ENCODE measurements at places on chromosomes 12 and 14. TPM values are rescaled to one million over a fixed set of nuclear protein-coding genes. Genes with fewer than 3 reads are reported as not detected.

DNA sequence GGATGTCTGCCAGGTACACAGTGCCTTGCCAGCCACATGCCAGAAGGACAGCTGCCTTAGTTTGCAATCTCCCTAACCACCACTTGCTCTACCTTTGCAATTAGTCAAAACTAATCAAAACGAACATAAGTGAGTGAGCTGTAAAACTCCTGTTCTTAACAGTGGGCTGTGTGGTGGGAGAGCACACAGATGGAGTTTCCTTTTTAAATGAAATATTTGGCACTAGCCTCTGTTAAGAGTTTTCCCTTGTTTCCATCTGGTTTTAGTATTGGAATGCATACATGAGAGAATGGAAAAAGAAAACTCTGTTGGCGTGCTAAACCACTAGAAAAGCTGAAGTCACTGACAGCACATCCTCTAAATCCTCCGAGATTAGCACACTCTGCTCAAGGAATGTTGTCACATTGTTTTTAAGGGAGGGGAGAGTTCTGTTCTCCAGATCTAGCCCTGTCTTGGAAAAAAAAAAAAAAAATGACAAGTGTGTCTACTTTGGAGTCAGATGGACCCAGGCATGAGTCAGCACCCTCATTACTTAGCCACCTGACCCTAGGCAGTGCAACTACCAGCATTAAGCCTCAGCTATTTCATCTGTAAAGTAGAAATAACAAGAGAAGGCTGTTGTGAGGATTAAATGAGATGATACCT is 83.9 kb downstream of the STXBP6 start:
- no peaks in the 10 kb centered on the region for H3K4me1 ChIP-seq
- no peaks in the 10 kb centered on the region for H3K27me3 ChIP-seq
- H3K36me3 ChIP-seq, result no peaks in the 10 kb centered on the region
- no peak for DNase-seq
- H3K4me3 ChIP-seq, result no peak overlapping the region

Gene PIWIL1
- total RNA-seq, result not detected

Gene PIANP
- 1.3 TPM for total RNA-seq

Gene ACSS3
- not detected for total RNA-seq

Gene USP44
- 5.4 TPM for total RNA-seq

Gene TMEM229B
- 35.8 TPM for total RNA-seq

- no peak overlapping the region for H3K4me3 ChIP-seq
- no peaks in the 10 kb centered on the region for H3K27me3 ChIP-seq
- no peaks in the 10 kb centered on the region for H3K36me3 ChIP-seq
- H3K27ac ChIP-seq, result no peak overlapping the region
- peak; percentile 43 for DNase-seq
- H3K4me1 ChIP-seq, result peaks cover 62% of the 10 kb centered on the region
Measured at GRCh38 chr12:121668750-121669520, 519 bp downstream of the MORN3 start.

Gene RERG
- total RNA-seq, result not detected

- H3K36me3 ChIP-seq, result no peaks in the 10 kb centered on the region
- H3K27me3 ChIP-seq, result no peaks in the 10 kb centered on the region
Measured at GRCh38 chr14:101374373-101375338, 186.6 kb upstream of the DIO3 start.

Gene GALNT8
- total RNA-seq, result 1.3 TPM

Gene RPGRIP1
- not detected for total RNA-seq

DNA sequence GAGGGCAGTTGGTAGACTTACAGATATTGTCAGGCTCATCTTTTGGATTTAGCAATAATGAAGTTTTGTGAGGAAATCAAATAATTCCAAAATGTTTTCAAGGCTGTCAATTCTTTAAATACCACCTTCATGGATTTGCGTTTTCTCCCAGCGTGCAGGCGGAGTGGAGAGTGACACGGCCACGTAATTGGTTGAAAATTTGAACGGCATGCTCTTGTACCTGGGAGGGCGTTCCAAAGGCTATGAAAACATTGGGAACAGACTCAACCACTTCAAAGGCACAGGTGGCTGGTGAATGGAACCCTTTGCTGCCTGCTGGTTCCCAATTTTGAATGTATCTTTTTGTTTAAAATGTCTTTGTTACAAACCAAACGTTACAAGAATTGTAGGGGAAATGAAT is 12.4 kb downstream of the SMIM41 start:
- DNase-seq, result no peak
- peaks cover 6% of the 10 kb centered on the region for H3K27me3 ChIP-seq
- H3K4me3 ChIP-seq, result no peak overlapping the region
- no peaks in the 10 kb centered on the region for H3K4me1 ChIP-seq

DNA sequence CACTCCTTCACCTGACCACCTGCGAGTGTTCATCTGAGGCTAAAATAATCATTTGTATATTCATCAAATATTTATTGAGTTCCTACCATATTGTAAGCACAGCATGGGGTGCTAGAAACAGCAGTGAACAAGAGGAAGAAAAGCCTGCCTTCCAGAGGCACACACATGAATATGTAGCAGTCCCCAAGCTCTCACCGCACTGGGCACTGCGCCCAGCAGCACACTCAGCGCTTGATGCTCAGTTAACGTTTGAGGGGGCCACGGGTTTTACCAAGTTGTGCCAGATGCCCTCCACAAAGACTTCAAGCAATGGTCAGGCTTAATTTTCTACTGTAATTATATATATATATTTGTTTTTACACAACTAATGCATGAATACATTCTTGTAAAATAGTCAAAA is 52.0 kb downstream of the HELB start:
- no peaks in the 10 kb centered on the region for H3K4me1 ChIP-seq
- no peak for DNase-seq
- no peak overlapping the region for H3K27ac ChIP-seq
- peaks cover 4% of the 10 kb centered on the region for H3K36me3 ChIP-seq
- H3K4me3 ChIP-seq, result no peak overlapping the region

Gene SLCO1A2
- not detected for total RNA-seq

DNA sequence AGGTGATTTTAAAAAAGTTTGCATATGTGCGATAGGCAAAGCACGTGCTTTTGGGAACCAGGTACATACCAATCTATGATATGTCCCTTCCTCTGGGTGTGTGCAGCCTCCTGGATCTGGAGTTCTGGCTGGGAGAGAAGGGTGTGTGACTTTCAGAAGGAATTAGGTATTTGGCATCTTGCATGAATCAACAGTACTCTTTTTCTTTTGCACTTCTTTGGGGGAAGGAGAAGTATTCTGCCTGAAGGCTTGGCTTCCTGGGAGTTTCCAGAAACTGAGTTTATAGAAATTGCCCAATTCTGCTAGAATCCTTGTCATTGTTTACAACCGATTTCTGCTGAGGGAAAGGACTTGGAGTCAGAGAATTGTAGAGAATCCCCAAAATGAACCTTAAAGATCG is 2.9 kb upstream of the CLMN start:
- H3K27ac ChIP-seq, result no peak overlapping the region
- no peaks in the 10 kb centered on the region for H3K36me3 ChIP-seq
- H3K27me3 ChIP-seq, result no peaks in the 10 kb centered on the region

GRCh38 chr14:101033446-101034165 is 130.1 kb upstream of the RTL1 start:
- no peaks in the 10 kb centered on the region for H3K4me1 ChIP-seq
- H3K27ac ChIP-seq, result no peak overlapping the region
- no peak overlapping the region for H3K4me3 ChIP-seq
- H3K36me3 ChIP-seq, result no peaks in the 10 kb centered on the region
- no peaks in the 10 kb centered on the region for H3K27me3 ChIP-seq

GRCh38 chr12:40312982-40313576 is 88.3 kb downstream of the LRRK2 start:
- no peaks in the 10 kb centered on the region for H3K4me1 ChIP-seq
- no peak for DNase-seq
- H3K27ac ChIP-seq, result no peak overlapping the region
- H3K27me3 ChIP-seq, result no peaks in the 10 kb centered on the region
- H3K4me3 ChIP-seq, result no peak overlapping the region

GRCh38 chr12:39533951-39534350 is 85.7 kb downstream of the ABCD2 start:
- no peak for DNase-seq
- no peaks in the 10 kb centered on the region for H3K4me1 ChIP-seq
- no peak overlapping the region for H3K27ac ChIP-seq

DNA sequence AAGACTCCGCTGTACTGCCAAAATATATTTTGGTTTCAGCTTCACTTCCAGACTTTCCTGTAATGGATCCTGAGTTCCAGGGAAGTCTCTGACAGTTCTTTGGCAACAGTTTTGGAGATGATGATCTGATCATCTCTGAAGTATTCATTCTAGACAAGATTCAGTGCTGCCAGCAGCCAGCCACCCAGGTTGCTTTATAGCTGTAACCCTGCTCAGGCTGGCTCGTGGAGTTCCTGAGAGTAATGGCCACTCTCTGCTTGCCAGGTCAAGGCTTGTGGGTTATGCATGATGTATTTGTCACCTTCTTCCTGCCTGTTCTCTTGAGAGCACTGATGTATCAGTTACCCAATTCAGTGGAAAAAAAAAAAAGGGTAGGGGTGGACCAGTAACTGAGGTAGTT is 124.3 kb downstream of the PPHLN1 start:
- H3K4me3 ChIP-seq, result no peak overlapping the region
- no peaks in the 10 kb centered on the region for H3K4me1 ChIP-seq
- DNase-seq, result no peak
- H3K36me3 ChIP-seq, result peaks cover 4% of the 10 kb centered on the region
- no peak overlapping the region for H3K27ac ChIP-seq
- no peaks in the 10 kb centered on the region for H3K27me3 ChIP-seq

Gene FOXG1
- total RNA-seq, result not detected

GRCh38 chr14:31556191-31556590 is 5.0 kb upstream of the NUBPL start:
- H3K27me3 ChIP-seq, result peaks cover 4% of the 10 kb centered on the region
- no peaks in the 10 kb centered on the region for H3K36me3 ChIP-seq
- H3K27ac ChIP-seq, result no peak overlapping the region
- H3K4me1 ChIP-seq, result peaks cover 7% of the 10 kb centered on the region

Gene KCNH3
- total RNA-seq, result 2.4 TPM

GRCh38 chr14:80942191-80942600 is 658 bp upstream of the CEP128 start:
- H3K4me1 ChIP-seq, result peaks cover 30% of the 10 kb centered on the region
- H3K27ac ChIP-seq, result peak overlapping the region; percentile 80
- peak; percentile 37 for DNase-seq
- H3K4me3 ChIP-seq, result peak overlapping the region; percentile 64

- DNase-seq, result no peak
- H3K36me3 ChIP-seq, result no peaks in the 10 kb centered on the region
- no peaks in the 10 kb centered on the region for H3K27me3 ChIP-seq
Measured at GRCh38 chr12:119802472-119802871, 74.6 kb downstream of the CIT start.

DNA sequence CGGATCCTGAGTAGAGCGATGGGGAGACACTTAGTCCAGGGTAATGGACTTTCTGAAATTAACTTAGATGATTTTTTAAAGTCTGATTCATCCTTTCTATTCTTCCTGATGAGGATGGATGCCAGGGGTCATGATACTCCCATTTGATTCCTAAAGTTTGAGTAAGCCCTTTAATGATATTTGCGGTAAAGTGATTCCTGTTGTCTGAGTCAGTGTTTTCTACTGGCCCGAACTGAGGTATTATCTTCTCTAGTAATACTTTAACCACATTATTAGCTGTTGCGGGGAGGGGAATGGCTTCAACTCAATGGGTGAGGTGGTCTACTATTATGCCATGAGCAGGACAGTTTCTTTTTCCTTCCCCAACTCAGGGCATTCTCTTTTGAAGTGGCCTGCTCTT is 111.6 kb downstream of the RIN3 start:
- no peak overlapping the region for H3K4me3 ChIP-seq
- H3K4me1 ChIP-seq, result no peaks in the 10 kb centered on the region
- H3K36me3 ChIP-seq, result no peaks in the 10 kb centered on the region
- H3K27ac ChIP-seq, result no peak overlapping the region

Gene GPR84
- total RNA-seq, result 0.36 TPM

DNA sequence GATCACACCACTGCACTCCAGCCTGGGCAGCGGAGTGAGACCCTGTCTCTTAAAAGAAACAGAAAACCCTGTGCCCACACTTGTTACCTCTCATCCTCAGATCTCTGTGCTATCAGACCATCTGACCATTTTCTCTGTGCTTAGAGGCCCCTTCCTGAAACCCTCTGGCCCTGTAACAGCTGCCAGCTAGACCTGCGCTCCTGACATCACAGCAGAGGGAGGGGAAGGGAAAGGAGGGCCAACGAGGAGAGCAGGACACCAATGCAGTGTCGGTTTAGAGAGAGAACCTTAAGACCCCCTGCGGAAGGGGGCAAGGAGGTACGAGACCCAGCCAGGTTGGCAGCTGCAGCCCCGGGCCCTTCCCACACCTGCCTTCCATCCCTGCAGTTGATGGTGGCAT is 42.4 kb downstream of the SLC8B1 start:
- H3K27me3 ChIP-seq, result no peaks in the 10 kb centered on the region
- no peak overlapping the region for H3K27ac ChIP-seq
- no peak overlapping the region for H3K4me3 ChIP-seq
- H3K4me1 ChIP-seq, result no peaks in the 10 kb centered on the region
- peaks cover 56% of the 10 kb centered on the region for H3K36me3 ChIP-seq
- no peak for DNase-seq

GRCh38 chr12:49645146-49646039 is 22.0 kb downstream of the PRPF40B start:
- H3K27ac ChIP-seq, result peak overlapping the region; percentile 42
- DNase-seq, result no peak
- no peaks in the 10 kb centered on the region for H3K27me3 ChIP-seq

Gene CIROP
- total RNA-seq, result not detected

Gene ABHD4
- 18.8 TPM for total RNA-seq

GRCh38 chr14:100263141-100263540 is 24.2 kb downstream of the YY1 start:
- H3K4me1 ChIP-seq, result peaks cover 78% of the 10 kb centered on the region
- H3K27me3 ChIP-seq, result no peaks in the 10 kb centered on the region
- no peak overlapping the region for H3K27ac ChIP-seq
- H3K36me3 ChIP-seq, result no peaks in the 10 kb centered on the region
- no peak overlapping the region for H3K4me3 ChIP-seq

Gene GPRC5A
- not detected for total RNA-seq

DNA sequence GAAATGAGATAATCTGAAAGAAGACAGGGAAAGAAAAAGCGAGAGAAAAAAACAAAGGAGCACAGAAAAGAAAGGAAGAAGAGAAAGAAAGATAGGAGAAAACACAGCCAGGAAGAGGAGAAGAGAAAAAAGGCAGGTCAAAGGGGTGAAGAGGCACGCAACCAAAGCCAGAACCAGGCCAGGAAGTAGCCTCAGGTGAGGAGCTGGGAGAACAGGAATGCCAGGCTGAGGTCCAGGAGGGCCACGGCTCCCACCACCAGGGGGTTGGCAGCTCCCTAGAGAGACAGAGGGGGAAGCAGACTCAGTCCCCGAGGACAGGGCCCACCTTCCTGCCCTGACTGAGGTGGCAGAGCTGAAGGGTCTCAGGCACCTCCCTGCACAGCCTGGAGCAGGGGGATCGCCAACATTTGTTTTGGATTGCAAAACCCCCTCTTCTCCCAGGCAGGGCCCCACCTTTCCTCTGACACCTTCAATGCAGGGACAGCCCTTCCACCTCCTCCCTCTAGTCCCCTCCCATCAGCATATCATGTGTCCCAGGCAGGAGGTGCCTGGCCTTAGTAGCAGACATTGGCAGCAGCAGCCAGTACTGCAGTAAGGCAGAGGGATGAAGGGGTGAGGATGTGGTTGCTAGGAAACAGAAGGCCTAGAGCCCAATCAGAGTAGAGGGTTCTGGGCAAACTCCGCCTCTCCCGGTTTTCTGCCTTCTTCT is 2.0 kb upstream of the AP1G2 start:
- no peaks in the 10 kb centered on the region for H3K27me3 ChIP-seq
- H3K36me3 ChIP-seq, result peaks cover 12% of the 10 kb centered on the region
- peaks cover 22% of the 10 kb centered on the region for H3K4me1 ChIP-seq

GRCh38 chr14:54769951-54770863 is 132.4 kb downstream of the GCH1 start:
- no peak overlapping the region for H3K4me3 ChIP-seq
- H3K27ac ChIP-seq, result no peak overlapping the region
- no peaks in the 10 kb centered on the region for H3K27me3 ChIP-seq
- H3K4me1 ChIP-seq, result peaks cover 22% of the 10 kb centered on the region
